ENCODE measurements at places on chromosomes 16 and 17. TPM values are rescaled to one million over a fixed set of nuclear protein-coding genes. Genes with fewer than 3 reads are reported as not detected.

DNA sequence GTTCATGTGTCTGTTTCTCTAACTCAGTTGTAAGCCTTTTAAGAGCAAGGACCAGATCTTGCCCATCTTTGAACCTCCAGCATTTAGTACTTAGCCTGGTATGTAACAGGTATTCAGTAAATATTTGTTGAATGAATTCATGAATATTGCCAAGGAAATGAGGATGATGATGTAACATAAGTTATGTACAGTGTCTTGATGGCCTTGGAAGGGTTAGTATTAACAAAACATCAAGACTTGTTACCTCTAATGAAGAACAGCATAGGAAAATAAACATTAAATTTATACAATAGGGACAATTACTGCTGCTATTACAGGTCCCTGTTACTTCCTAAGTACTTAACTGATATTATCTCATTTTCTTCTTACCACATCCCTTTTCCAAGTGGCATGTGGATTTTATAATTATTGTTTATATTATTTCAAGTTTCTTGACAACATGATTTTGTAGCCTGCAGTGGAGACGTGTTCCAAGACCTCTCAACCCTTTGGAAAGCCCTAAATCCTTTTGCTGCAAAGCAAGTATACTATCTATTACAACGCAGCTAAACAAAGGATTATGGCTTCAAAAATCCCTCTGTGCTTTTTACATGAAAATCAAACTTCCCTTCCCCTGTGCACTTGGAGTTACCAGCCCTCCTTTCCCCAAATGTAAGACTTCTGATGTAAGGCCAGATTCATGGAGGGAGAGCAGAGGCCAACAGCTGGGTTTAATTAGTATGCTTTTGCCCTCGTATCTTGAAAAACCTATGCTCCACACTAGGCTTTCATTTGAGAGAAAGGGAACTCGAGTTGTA, 77.4 kb upstream of the SMIM36 start:
- H3K36me3 ChIP-seq = no peaks in the 10 kb centered on the region
- no peak for DNase-seq
- H3K4me1 ChIP-seq = no peaks in the 10 kb centered on the region
- no peak overlapping the region for H3K27ac ChIP-seq
- H3K4me3 ChIP-seq = no peak overlapping the region

DNA sequence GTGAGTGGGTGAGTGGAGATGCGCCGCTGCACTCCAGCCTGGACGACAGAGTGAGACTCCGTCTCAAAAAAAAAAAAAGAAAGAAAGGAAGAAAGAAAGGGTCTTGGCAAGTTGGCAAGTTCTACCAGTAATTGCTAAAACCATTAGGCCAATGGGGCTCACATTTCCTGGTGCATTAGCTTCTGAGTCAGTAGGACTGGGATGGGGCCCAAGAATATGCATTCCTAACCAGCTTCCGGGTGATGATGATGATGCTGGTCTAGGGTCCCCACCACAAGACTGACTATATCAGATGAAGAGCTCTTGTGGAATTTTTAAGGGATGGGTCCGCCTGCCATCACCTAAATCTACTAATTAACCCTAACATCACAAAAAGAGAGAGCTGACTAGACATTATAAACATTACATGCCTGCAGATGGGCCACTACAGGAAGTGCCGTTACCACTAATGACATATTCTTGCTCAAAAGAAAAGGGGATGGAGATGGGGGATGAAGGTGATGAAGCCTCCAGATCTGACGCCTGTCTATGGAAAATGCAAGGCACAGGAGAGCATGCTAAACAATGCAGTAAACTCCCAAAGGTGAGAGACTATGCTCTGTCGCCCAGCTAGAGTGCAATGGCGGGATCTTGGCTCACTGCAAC, 13.1 kb downstream of the MYH11 start:
- no peaks in the 10 kb centered on the region for H3K4me1 ChIP-seq
- no peaks in the 10 kb centered on the region for H3K27me3 ChIP-seq
- no peak for DNase-seq
- no peak overlapping the region for H3K4me3 ChIP-seq
- H3K27ac ChIP-seq = no peak overlapping the region

- no peak overlapping the region for H3K4me3 ChIP-seq
- no peak for DNase-seq
These were observed 631.3 kb upstream of the CA10 start for GRCh38 chr17:52789829-52790228.

DNA sequence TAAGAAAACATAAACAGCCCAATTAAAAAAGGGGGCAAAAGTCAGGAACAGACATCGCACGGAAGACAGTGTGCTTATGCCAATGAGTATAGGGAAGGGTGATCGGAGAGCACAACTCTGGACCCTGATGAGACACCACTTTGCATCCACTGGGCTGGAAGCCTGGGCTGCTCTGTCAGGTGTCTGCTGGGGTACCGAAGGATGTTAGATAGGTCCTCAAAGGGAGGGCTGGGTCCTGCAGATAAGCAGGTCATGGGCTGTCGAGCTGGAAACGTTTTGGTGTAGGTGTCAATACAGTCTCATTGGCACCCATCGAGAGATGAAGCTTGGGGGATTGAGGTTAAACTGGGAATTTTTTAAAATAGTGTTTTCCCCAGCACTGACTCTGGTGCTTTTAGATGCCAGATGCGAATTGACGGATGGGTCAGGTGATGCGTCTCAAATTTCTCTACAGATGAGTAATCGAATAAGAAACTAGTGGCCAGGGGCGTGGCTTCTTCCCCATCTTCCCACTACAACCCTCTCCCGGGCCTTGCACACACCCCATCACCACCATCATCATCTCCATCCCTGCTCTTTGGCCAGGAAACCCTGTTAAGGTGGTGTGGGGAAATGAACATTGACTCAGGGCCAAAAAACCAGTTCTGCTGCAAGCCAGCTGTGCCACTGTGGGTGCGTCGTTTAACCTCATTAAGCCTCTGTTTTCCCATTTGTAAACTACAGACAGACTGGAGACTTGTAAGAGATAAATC, 47.8 kb upstream of the IRF8 start:
- H3K27ac ChIP-seq = no peak overlapping the region
- peaks cover 30% of the 10 kb centered on the region for H3K4me1 ChIP-seq
- DNase-seq = no peak
- H3K27me3 ChIP-seq = no peaks in the 10 kb centered on the region
- no peak overlapping the region for H3K4me3 ChIP-seq

- 0 out of 2 replicates have a peak, but pooled peaks cover 5% of the 10 kb centered on the region for H3K36me3 ChIP-seq
- H3K27me3 ChIP-seq = no peaks in the 10 kb centered on the region
- DNase-seq = peak; percentile 87
- H3K4me1 ChIP-seq = peaks cover 5% of the 10 kb centered on the region
- no peak overlapping the region for H3K27ac ChIP-seq
These were observed 587 bp upstream of the CDK5R1 start for GRCh38 chr17:32486111-32486700.

DNA sequence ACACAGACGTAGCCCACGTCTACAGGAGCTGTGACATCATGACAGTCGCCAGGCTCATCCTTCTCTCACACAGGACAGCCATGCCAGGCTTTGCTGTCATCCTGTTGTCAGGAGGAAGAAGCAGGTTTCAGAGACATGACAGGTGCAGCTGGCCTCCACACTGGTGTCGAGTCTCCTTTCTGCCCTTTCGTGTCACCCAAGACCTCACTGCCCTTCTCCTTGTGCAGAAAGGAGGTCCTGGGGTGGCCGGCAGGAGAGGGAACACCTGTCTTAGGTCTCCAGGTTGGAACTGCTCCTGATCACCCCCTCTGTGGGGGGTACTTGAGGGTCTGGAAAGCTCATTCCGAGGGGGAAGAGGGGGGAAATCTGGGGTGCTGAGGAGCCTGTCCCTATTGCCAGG, 41.6 kb upstream of the IRF8 start:
- peaks cover 31% of the 10 kb centered on the region for H3K4me1 ChIP-seq
- H3K27ac ChIP-seq = no peak overlapping the region
- H3K27me3 ChIP-seq = no peaks in the 10 kb centered on the region

- no peak for DNase-seq
- no peak overlapping the region for H3K4me3 ChIP-seq
- no peaks in the 10 kb centered on the region for H3K36me3 ChIP-seq
- H3K4me1 ChIP-seq = peaks cover 10% of the 10 kb centered on the region
These were observed 12.6 kb upstream of the EIF1 start for GRCh38 chr17:41676058-41676419.

DNA sequence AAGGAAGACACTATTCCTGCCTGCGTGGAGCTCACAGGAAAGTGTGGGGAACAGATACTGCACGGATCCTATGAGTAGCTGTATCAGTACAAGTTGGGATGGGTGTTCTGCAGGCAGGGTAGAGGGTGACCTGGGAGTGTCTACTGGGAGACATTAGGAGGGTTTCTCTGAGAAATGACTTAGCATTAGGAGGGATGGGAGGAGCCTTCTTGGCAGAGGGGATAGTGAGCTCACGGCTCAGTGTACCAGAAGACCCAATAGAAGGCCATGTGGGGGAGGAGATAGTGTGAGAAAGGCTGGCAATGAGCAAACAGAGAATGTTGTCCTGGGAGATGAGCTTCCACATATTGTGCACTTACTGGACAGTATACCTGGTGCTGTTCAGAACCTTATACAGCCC, 109.1 kb downstream of the MSI2 start:
- H3K4me1 ChIP-seq = peaks cover 80% of the 10 kb centered on the region
- peaks cover 2% of the 10 kb centered on the region for H3K36me3 ChIP-seq
- H3K27ac ChIP-seq = peak overlapping the region; percentile 86
- 0 out of 2 replicates have a peak overlapping the region, but pooled peaks have one; percentile 17 for H3K4me3 ChIP-seq

GRCh38 chr17:72301887-72302286, 181.1 kb downstream of the SOX9 start:
- no peak for DNase-seq
- no peak overlapping the region for H3K27ac ChIP-seq
- H3K4me3 ChIP-seq = no peak overlapping the region
- H3K36me3 ChIP-seq = no peaks in the 10 kb centered on the region
- H3K27me3 ChIP-seq = no peaks in the 10 kb centered on the region

Gene ZNF213
- total RNA-seq = 8.0 TPM

Gene SPN
- 0.63 TPM for total RNA-seq

Gene ACSF2
- 67.7 TPM for total RNA-seq

Gene PRDM7
- total RNA-seq = not detected
